Tibial nerve (tissue), 4 donors: ENCODE measurements at places on chromosomes 1 and 21.

GRCh38 chr21:33587792-33588484 is 546 bp downstream of the DONSON start:
- DNase-seq = no peak

- DNase-seq = peak; percentile 22
Measured at GRCh38 chr1:32240140-32240951, 6.7 kb upstream of the FAM167B start.

DNA sequence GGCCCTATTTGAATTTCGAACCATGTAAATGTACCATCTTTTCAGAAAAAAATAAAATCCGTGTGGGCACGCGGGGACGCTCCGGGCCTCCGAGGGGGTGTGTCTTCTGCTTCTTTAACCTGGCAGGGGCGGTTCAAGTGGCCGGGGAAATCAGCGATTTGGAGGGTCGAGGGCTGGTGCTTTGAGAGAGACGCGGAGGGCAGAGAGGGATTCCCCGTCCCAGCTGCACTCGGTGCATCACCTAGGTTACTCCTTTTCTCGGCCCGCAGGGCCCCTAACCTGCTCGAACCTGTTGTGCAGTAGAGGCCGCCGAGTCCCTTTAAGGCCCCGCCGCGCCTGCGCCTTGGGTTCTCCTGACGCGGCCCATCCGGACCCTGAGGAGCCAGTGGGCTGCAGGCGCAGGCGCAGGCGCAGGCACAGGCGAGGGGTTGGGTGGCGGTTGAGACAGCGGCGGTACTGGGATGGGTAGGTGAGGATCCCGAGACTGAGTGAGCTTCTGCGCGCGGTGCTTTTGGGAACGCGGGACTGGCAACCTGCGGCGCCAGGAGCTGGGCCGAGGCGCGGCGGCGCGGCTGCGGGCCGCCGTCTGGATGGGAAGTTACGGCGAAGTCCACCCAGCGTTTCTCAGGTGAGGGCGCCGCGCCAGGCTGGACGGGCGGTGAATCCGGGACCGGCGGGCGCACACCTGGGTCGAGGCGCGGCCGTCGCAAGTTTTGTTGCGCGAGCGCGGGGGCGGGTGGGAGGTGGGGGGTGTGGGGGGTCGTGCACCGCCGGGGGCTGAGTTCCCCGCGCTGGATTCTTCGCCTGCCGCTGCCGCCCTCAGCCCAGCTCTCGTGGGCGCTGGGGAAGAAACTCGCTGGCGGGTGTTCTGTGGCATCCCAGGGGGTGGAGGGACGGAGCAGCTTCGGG is at the start of gene NBPF3:
Gene NBPF3 (plus strand): TSS at position 417 of the 909 bp plus-strand sequence. CDS start 4,950 bp downstream, outside the sequence.
- peak; percentile 33 for DNase-seq

GRCh38 chr1:99570486-99571089 is 75.3 kb upstream of the PALMD start:
- no peak for DNase-seq

DNA sequence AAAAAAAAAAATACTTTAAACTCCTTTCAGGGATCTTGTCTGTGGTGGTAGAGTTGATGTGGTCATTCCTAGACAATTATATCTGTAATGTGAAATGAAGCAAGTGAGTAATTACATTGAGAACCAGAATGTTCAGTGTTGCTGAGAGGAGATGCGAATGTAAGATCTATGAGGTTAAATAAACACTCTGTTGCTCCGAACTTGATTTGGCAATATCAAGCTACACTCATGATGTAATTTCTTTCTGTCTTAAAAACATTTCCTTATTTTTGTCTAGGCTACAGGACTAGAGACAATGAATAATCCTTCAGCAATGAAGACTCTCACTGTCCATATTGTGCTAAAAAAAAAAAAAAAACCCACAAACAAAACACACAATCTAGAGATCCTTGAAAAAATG is 63.1 kb upstream of the IGSF5 start:
- DNase-seq = no peak

GRCh38 chr1:182974506-182975191 is 21.7 kb upstream of the SHCBP1L start:
- DNase-seq = no peak
